ENCODE measurements at places on chromosomes 7 and 10. TPM values are rescaled to one million over a fixed set of nuclear protein-coding genes. Genes with fewer than 3 reads are reported as not detected.

Gene LIMK1
- total RNA-seq: 10.2 TPM

Gene NRP1
- total RNA-seq: 8.8 TPM

Gene EN2
- not detected for total RNA-seq

Gene APBB1IP
- 1.4 TPM for total RNA-seq

Data from esophagus mucosa (tissue), 1 donor.